ENCODE measurements at places on chromosomes 7 and 10.

- no peak for DNase-seq
These were observed 6.5 kb downstream of the BAG3 start for GRCh38 chr10:119657725-119658124.

DNA sequence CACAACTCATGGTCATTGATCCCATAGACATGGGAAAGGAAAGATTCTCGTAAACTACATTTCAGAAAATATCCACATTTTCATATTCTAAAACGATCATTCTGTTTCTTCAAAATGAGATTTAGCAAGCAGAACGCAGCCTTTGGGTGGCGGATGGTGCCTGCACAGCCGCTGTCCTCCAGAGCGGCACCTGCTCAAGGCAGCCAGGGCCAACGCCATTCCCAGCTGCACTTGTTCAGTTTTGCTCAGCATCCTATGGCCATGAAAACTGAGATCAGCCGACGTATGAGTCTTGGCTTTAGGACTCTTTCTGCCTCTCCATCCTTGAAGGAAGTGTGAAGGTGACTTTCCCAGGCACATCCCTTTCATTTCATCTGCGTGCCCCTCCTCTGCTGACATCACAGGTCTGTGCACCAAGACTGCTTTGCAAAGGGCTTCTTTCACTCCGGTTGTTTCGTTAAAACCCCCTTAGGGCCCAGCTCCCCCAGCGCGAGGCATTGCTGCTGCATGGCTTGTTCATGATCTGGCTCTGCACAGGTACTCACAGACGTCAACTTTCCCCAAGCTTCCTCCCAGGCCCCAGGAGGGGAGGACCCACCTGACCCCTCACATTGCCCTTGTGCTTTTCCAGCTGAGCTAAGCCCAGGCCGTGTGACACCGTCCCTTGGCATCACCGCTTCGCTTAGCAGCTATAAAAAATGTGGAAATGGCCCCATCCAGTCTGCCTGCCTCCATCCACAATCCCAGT lies 37.2 kb downstream of the TCERG1L start:
- no peak for DNase-seq

GRCh38 chr7:33831389-33832141 lies 73.8 kb upstream of the BMPER start:
- DNase-seq, result no peak

DNA sequence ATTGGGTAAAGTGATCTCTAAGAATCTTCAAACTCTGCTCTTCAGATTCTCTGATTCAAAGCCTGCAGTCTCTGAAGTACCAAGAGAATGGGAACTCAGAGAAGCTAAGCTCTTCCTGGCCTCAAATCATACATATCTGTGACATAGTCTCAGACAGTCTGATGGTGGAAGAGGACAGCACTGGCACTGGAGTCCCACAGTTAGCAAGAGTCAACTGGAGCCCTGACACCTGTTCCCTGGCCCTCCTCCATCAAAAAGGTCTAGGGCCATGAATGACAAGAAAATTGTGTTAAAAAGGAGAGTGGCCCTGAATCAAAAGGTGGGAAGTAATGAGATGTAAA lies 37.7 kb downstream of the PRSS2 start:
- DNase-seq, result no peak

DNA sequence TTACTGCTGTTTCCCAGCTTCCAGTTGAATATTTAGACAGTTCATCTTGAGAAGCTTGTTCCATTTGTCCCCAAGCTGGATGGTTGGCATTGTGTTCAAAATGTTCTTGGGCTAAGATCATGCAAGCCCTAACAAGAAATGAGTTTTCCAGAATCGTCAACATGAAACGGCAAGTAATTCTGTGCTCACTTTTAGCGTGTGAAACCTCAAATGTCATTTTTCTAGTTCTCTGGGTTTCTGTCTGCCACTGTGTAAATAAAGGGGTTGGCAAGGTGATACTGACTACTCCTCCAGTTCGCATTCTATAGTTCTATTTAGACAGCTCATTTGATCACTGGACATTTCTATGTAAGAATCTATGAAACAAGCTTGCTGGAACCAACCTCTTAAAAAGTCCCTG lies 194.0 kb downstream of the AHR start:
- no peak for DNase-seq

- no peak for DNase-seq
These were observed 1438.5 kb upstream of the CELF2 start for GRCh38 chr10:9579110-9579705.

GRCh38 chr7:51013218-51013786 lies 230.6 kb upstream of the GRB10 start:
- DNase-seq, result no peak

GRCh38 chr10:70308121-70309060 lies 24.6 kb upstream of the NPFFR1 start:
- no peak for DNase-seq

GRCh38 chr10:15843695-15844094 lies 16.6 kb downstream of the MINDY3 start:
- peak; percentile 48 for DNase-seq

GRCh38 chr7:25014756-25015155 lies 34.8 kb upstream of the OSBPL3 start:
- DNase-seq, result no peak

DNA sequence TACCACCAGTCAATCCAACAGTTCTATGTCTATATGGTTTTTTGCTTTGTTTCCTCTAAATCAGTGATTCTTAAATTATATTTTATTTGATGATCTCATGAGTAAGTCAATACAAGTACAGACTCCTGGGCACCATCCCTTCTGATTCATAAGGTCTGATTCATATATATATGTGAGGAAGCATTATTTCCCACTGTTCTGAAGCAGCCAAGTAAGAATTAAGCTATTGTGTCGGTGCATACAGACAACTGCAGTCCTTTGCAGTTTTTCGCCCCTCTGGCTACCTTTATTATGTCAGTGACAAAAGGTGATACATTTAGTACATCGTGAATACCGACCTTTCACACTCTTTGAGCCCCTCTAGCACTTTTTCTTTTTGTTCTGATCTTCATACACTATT lies 1079.6 kb upstream of the C7orf33 start:
- no peak for DNase-seq

DNA sequence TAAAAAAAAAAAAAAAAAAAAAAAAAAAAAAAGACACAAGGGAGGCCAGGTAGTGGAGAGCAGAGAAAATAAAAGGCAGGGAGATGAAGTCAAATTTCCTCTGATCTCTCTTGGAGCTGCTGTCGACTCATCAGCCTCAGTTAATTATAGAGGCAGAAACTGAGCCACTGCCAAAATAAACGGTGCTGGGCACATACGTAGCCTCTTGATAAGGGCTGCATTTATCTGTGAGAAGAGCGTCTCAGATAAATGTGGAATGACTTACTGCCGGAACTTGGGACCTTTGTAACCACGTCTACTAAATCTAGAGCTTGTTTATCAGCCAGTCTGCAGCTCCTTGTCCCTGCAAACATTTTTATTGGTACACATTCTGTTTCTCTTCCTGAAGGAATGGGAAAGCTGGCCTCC lies 162.3 kb downstream of the BAMBI start:
- no peak for DNase-seq

- DNase-seq, result no peak
These were observed 135.4 kb downstream of the HIBADH start for GRCh38 chr7:27527348-27527714.

DNA sequence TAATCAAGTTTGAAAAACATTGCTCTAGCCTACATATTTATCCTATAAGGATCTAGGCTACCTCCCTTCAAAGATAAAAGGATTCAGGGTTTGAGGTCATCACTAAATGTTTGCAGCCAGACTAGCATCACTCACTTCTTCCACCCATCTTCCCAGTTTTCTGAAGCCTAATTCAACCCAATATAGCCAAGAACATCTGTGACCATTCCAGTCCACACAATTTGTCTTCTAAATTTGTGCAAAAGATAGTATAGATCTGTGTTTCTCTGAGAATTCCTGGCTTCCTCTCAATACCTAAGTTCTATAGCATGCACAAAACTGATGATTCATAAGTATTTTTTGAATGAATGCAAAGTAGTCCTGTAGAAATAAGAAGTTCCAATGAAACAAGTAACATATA lies 103.0 kb upstream of the CDK1 start:
- DNase-seq, result no peak

DNA sequence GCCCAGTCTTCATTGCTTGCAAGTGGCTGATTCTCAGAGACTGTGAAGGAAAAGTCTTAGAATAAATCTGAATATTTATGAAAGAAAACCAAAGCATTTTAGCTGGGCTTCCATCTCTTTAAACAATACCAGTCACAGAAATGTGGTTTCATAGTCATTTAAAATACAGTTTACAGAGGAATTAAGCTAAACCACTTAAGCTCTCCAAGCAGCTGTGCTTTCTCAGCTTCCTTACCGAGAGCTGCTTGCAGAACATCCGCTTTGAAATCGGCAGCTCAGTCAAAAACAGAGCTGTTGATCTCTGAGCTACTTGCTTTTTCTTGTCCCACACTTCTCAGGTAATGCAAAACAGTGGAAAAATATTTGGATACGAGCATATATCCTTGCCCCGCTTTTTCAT lies 134.5 kb downstream of the DYNC1I1 start:
- no peak for DNase-seq

DNA sequence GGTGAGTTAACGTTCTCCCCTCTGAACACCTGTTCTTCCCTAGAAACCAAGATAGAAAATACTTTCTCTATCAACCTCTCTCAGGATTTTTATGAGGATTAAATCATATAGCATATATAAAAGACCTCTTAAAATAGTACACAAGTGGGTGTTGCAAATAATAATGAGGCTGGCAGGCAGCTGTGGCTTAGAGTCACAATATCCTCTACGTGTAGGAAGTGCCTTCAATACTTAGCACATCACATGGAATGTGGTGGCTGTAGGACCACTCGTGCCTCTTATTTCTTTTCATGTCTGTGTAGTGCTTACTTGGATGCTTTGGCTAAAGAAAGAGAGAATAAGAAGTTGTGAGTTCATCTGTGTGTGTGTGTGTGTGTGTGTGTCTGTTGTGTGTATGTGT lies 96.3 kb downstream of the PRLHR start:
- DNase-seq, result no peak

- DNase-seq, result no peak
These were observed 4.5 kb upstream of the GPRIN2 start for GRCh38 chr10:46560952-46561351.

DNA sequence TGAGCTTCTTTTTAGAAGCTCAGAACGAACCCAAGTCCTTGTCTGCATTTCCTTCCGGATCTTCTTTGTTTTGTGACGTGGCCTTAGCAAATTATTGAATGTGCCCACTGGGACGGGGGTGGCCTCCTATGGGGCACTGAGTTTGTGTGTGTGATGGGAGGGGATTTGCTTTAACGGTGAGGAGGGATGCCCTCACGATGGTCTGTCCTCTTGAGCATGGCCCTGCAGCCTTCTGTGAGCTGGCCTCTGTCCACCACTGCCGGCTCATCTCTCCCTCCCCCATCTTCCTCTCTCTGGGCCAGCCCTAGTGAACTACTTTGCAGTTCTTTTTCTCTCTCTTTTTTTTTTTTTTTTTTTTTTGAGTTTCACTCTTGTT lies 62.9 kb upstream of the MKRN1 start:
- no peak for DNase-seq

DNA sequence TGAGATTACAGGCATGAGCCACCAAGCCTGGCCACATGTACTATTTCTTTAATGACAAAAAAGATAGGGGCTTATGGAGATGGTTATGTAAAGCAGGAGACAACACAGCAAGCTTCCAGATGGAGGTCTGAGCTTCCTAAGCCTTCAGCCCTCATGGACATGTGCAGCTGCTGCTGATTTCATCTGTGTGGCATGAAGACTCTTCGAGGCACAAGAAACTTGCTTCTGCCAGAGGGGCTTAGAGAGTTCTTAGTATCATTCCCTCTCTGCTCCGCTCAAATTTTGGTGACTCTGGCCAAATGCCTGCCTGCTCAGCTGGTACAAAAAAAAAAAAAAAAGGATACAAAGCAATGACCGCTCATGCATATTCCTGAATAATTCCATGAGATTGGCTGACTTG lies 552.5 kb downstream of the TYW1 start:
- no peak for DNase-seq

GRCh38 chr7:73770002-73770859 lies at the start of gene CLDN3:
CLDN3 (minus strand) TSS chr7:73770270; CDS start chr7:73770049, 221 bp downstream.
- DNase-seq, result no peak

DNA sequence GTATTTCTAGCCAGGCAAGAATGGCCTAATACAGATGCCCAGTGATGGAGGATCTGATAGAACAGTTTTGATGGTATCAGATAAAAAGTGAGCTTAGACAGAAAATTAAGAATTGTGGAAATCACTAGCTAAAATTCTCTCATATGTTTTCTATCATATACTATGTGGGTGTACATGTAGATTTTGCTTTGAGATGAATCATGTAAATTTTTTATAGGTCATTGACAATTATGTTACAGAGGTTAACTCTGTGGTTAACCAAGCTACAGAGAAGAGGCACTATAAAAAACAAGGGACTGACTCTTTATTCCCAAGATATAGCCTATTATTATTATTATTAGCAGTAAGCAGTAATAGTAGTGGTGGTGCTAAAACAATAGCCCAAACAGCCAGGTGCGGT lies 156.5 kb downstream of the ITGA8 start:
- DNase-seq, result no peak

DNA sequence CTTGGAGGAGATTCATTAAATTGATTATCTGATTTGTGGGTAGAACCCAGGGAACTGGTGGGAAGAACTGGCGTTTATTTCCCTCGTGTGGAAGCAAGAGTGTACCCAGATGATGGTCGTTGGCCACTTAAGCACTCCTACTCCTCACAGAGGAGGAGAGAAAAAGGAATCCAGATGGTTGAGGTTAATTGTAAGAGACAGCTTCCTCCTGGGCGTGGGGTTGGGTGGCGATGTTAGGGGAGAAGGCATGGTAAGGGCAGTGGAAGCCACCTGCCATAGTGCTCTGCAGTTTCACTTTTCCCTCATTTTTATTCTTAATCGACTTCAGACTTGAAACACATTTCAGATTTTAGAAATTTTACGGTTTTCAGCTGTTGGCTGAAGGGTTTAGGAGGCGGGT lies 104.1 kb downstream of the DOCK1 start:
- no peak for DNase-seq

DNA sequence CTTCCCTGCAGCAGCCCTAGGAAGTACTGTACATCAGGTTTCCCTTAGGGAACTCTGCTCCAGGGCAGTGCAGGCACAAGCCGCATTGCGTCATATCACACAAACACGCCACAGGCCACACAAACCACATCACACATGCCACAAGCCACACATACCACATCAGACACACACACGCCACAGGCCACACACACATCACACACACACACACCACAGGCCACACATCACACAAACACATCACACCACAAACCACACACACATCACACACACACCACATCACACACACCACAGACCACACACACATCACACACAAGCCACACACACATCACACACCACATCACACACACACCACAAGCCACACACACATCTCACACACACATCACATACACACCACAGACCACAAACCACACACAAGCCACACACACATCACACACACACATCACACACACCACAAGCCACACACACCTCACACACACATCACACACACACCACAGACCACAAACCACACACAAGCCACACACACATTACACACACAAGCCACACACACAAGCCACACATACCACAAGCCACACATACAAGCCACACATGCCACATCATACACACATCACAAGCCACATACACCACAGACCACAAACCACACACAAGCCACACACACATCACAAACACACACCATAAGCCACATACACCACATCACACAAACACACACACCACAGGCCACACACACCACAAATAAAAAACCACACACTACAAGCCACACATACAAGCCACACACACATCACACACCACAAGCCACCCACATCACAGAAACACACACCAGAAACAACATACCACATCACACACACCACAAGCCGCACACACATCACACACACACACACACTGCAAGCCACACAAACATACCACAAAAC lies 53.4 kb downstream of the TMEM209 start:
- DNase-seq, result no peak

- no peak for DNase-seq
These were observed 385.6 kb downstream of the PLXNA4 start for GRCh38 chr7:132190683-132191082.

Measured in hematopoietic multipotent progenitor cell treated with erythropoietin and hydrocortisone succinate and interleukin-3 and kit ligand, for 17 days (in vitro differentiated cells).